ENCODE measurements at places on chromosomes 7 and 10.

GRCh38 chr7:132437730-132438129 is 138.5 kb downstream of the PLXNA4 start:
- DNase-seq = no peak

DNA sequence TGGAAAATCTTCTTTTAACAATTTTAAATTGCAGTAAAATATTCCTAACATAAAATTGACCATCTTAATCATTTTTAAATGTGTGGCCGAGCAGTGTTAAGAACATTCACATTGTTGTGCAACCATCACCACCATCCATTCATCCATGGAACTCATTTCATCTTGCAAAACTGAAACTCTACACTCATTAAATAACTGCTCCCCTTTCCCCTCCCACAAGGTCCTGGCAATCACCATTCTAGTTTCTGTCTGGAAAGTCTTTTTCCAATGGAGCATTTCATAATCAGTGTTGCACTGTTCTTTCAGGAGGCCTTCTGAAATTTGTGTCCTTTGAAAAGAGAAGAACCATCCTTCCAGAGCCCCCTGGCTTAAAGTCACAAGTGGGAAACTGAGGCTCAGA is 233.1 kb downstream of the PLXNA4 start:
- DNase-seq = no peak

DNA sequence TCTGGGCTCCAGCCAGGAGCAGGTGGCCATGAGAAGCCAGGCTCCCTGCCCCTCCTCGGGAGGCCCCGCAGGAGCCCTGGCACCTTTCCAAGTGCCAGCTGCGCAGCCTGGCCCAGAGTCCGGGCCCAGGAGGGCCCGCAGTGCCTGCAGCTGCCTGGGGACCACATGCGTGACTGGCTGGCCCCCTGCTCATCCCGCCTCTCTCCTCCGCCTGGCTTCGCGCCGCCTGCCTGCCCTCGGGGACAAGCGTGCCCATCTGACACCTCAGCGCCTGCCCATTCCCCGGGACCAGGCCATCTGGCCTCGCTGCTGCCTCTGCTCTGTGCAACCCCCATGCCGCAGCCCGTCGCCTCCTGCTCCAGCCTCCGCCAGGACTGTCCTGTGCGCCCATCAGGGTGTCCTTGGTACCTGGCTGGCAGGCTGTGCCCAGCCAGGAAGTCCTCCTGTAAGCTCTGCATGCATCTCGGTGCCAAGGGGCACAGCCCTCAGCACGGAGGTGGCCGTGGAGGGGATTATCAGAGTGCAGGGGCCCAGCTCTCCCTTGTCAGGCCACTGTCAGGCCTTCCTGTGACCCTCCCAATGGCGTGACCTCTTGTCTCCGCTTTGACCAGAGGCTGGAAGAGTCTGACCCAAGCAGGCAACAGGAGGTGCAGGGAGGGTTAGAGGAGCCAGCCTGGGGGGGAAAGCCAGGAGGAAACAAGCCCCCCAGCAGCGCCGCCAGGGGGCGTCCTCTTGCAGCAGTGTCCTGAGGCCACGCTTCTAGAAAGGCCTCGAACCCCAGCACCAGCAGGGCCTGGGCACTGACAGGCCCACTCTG is 50.5 kb downstream of the TMEM209 start:
- DNase-seq = no peak

DNA sequence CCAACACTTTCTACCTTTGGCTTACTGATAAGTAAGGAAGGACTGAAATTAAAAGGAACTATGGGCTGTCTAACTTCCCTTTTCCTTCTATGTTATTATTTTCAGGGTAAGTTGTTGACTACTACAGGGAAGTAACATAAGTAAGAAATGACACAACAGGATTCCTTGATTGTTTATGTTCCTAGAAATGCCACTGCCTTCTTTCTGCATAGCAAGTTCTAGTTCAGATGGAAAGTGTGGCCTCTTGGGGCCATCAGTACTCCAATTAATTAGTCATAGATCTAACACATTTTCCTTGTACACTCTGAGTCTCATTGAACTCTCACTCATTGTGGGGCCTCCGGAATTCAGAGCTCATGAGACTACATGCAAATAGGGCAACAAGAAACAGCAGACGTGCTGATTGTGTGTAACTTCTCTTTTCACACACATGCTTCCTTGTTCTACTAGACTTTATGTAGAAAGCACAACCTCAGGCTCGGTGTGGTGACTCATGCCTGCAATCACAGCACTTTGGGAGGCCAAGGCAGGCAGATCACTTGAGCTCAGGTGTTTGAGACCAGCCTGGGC is 35.3 kb upstream of the HIBADH start:
- peak; percentile 55 for DNase-seq

DNA sequence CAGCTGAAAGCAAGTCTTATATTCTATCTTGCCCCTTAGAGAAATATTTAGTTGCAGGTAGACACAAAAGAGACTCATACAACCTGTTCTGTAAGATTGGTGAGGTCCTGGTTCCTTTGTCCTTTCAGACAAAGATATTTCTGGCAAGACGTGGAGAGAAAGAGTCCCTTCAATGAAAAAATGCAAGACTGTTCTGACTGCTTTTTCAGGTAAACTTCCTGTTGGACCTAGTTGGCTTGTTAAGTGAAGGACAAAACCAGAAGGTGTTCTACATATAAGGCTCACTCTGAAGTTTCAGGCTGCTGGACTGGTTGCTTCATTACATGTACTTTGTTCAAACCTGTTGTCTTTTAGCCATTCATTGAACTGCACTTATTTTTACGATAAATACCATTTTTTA is 119.0 kb upstream of the PTPRZ1 start:
- DNase-seq = no peak

GRCh38 chr10:98528805-98529183 is 82.1 kb upstream of the HPS1 start:
- no peak for DNase-seq

GRCh38 chr7:79281426-79281825 is 172.0 kb downstream of the MAGI2 start:
- DNase-seq = no peak

- no peak for DNase-seq
These were observed 21.3 kb downstream of the TIAL1 start for GRCh38 chr10:119575506-119575905.

DNA sequence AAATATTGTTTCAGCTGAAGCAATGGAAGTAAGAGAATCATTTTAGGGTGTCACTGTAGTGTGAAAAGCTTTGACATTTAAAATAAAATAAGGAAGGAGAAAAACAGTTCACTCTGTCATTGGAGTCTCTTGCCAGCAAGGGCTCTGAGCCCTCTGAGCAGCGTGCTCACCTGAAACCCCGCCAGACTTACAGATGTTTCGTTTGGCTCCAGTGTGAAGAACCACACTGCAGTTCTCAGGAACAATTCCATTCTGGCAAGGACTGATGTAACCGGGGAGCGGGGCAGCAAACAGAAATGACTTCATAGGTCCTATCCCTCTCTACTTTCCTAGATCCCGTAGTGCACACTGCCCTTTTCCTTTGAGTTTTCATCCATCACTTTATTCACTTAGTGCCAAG is 164.3 kb downstream of the CELF2 start:
- DNase-seq = no peak

GRCh38 chr7:158322616-158323530 is 264.8 kb downstream of the PTPRN2 start:
- no peak for DNase-seq

GRCh38 chr10:35324196-35324595 is 12.1 kb upstream of the CCNY start:
- no peak for DNase-seq

GRCh38 chr7:124672011-124672410 is 93.6 kb downstream of the GPR37 start:
- DNase-seq = no peak

DNA sequence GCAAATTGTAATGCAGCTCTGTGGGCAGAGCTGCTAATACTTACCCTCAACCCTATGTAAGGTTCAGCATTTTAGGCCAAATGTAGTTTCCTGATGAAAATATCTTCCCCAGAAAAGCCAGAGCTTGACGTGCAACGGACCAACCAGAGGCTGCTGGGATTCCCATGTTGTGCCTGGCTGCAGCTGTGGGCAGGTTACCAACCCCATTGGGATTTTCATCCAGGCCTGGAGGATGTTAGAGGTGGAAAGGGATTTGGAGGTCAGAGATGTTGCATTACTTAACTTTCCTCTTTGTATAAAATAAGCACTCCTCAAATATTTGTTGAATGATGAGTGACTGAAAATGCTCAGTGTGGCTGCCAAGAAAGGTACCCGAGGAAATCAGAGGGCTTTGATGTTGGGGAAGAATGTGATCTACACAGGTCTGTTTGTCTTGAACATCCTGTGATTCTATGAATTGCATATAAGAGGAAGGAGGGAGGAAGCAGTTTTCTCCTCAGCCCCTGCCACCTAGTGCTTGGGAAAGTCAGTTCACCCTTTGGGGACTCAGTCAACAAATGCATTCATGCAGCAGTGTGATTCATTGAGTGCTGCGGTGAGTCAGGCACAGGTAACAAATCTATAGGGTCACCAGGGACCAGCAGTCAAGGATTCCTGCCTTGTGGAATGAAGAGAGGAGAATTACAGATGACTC is 487.2 kb downstream of the RPS24 start:
- DNase-seq = no peak

- no peak for DNase-seq
These were observed 51.9 kb upstream of the PIK3AP1 start for GRCh38 chr10:96772196-96772595.

- no peak for DNase-seq
These were observed 10.0 kb upstream of the INPP5F start for GRCh38 chr10:119715628-119716505.

GRCh38 chr7:98394377-98394836 is 6.5 kb downstream of the BAIAP2L1 start:
- no peak for DNase-seq

DNA sequence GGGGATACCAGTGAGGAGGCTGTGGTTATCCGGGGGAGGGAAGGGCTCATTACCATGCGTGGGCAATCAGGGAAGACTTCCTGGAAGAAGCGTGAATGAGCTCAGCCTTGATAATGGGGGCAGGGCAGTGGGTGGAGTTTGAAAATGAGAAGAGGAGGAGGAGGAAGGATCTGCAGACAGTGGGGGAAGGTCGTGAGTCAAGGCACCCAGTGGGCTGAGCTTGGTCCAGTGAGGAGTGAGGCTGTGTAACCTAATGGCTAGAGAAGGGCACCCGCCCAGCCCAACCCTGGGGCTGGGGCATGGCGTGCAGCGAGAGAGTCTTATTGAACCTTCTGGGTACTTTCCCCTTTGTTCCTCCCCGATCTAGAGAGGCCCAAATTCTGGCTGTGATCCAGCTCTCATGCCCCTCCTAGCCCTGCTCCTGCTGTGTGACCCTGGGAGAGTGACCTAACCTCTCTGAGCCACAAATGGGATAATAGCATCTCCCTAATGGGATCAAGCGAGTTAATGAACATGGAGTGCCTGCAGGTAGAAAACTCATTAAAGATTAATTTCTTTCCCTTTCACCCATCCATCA is 31.5 kb downstream of the CLIP2 start:
- no peak for DNase-seq

DNA sequence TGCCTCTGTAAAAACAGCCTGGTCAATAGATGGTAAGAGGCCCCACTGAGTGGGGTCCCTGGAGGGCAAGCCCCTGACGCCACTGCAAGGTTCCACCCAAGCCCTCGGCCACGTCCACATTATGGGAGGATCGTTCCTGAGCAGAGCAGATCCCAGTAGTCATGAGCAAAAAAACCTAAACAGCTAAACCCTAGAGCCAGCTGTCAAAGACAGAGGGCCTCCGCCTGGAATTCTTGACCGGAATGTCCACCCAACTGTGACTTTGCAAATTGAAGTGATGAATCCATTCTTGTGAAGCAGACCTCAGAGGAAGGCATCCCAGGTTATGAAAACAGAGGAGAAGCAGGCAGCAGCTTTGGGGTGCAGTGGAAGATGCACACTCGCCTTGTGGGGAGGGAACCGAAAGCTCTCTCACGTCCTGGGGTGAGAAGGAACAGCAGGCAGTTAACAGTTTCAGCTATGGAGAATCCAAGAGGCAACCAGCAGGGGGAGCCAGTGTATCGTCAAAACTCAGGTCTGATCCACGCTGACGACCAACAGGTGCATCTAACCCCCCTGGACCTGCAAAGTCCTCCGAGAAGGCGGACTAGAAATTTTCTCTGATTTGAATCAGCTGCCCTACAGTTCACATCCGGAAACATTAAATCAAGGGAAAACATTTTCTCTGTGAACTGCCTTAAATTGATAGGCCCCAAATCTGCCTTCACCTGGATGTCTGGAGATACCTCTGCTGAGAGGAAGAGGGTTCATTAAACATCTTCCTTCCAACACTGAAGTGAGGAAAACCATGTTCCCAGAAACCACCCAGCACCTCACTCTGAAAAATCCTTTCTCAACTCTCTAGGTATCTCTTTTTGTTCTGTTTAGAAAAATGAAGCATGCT is 139.1 kb upstream of the PFKP start:
- DNase-seq = peak; percentile 73

DNA sequence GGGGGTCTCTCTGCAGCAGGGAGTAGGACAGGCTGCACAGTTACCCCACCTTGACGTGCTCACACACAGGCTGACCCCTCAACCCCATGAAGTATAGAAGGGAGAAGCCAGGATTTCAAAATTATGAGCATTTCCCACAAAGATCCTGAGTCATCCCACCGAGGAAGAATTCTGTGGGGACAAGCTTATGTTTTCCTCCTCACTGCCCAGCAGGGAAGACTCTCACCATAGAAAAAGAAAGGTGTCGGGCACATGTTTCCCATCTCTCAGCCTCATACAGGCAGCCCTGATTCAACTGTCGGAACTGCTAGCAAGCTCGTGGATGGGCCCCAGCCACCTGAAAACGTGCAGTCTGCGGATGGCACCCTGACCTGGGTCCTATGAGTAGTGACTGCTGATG is 499.7 kb upstream of the MKI67 start:
- no peak for DNase-seq

DNA sequence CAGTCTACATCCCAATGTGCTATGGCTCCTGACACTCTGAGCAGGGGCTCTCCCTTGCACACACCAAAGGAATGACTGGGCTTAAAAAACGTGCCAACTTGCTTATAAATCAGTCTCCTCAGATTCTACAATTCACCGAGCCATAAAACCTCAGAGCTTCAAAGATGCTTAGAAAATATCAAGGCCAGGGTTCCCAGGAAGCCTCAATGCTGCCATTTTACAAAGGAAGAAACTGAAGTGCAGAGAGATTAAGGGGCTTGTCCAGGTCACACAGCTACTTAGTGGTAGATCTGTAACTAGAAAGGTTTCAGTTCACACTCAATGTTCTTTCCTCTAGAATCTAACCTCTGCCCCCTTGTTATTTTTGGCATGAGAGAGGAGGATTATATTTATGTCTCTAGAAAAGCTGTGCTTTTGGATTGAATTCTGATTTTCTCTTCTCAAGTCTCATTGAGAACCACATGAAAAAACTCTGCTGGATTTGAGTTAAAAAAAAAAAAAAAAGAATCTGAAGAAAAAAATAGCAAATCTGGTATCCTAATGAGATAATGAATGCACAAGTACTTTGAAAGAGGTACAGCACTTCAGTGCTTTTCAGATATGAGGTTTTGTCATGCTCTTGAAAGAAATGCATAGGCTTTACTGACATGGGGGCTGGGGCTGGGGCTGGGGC is 22.3 kb upstream of the TSPAN33 start:
- no peak for DNase-seq

GRCh38 chr10:10830293-10830986 is 187.2 kb upstream of the CELF2 start:
- no peak for DNase-seq

- no peak for DNase-seq
These were observed 35.6 kb upstream of the HMX3 start for GRCh38 chr10:123100030-123100762.

Data from germinal center (tissue), 1 donor.